ENCODE measurements at places on chromosomes 11 and 22.

GRCh38 chr11:19101796-19102520 lies 15.0 kb upstream of the ZDHHC13 start:
- DNase-seq: no peak

GRCh38 chr11:118290923-118291322 lies 13.6 kb upstream of the CD3E start:
- DNase-seq: no peak

DNA sequence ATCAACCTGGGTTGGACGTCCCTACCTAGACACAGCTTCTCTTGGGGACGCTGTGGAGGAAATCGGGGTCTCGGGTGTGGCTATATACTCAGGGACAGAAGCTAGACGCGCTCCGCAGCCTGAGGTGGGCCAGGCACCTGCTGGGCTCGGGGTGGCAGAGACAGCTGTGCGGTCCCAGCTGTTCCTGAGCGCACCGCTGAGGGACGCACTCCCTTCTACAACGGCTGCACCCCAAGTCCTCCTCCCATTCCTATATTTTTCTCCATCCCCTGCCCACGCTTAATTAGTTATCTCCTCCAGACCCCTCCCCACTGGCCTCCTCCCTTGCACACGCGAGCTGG lies 188 bp upstream of the MTNR1B start:
- no peak for DNase-seq

DNA sequence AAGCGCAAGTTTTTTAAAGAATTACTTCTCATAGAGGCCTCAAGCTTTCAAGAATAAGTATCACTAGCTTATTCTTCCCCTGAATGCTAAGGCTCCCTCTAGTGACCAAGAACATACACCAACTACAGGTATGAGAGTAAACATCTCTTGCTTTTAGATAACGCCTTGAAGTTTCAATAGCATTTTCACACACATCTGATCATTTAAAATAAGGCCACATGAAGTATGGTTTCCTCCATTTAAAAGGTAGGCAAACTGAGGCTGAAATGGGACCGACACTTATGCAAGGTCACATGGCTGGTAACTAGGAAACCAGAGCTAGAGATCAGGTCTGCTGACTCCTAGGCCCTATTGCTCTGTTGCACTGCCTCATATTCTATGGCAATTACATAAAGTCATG lies 66.5 kb downstream of the CCDC34 start:
- peak; percentile 52 for DNase-seq

DNA sequence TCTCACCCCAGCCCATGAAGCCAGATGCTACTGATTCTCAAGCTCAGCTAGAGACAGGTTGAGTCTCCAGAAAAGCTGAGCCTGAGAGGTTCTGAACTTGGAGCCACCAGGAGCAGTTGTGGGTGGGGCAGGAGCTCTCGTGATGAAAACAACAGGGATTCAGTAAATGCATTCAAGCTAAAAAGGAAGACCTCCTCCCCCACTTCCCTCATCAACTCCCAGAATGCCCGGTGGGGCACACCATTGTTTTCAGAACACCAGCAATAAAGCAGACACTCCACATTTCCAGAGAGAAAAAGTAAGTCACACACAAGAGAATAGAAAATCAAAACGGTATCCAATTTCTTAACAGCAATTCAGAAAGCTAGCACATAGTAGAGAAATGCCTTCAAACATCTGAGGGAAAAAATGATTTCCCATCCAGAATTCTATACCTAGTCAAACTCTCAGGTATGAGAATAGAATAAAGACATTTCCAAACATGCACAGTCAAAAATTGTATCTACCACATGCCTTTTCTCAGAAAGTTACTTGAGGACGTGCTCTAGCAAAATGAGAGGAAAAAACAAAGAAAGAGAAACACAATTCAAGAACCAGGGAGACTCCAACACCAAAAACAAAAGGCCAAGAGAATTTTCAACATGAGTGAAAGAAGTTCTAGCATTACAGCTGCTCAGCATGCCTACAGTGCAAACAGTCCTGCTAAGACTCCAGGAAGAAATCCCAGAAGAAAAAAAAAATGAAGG lies 56.8 kb downstream of the CDKN1C start:
- no peak for DNase-seq

- no peak for DNase-seq
These were observed 16.5 kb downstream of the SIAE start for GRCh38 chr11:124656774-124657630.

DNA sequence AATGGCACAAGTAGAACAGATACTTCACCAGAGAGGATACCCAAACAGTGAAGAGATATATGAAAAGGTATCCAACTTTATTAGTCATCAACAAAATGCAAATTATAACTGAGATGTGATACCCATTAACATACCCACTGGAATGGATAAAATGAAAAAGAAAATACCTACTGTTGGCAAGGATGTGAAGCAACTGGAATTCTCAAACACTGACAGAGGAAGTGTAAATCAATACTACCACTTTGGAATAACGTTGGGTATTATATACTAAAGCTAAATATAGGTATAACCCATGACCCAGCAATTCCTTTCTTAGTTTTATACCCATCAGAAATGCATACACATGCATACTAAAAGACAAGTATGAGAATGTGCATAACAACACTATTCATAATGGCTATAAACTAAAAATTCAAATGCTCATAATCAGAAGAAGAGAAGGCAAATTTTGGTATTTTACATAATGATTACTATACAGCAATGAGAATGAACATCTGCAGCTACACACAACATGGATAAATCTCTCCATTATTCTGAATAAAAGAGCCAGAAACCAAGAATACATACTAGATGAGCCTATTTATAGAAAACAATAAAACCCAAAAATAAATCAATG lies 80.6 kb downstream of the RPL27A start:
- peak; percentile 59 for DNase-seq

- no peak for DNase-seq
These were observed 33.4 kb upstream of the EIF3D start for GRCh38 chr22:36562261-36562835.

GRCh38 chr11:119155733-119156492 lies 7.1 kb downstream of the ABCG4 start:
- no peak for DNase-seq

DNA sequence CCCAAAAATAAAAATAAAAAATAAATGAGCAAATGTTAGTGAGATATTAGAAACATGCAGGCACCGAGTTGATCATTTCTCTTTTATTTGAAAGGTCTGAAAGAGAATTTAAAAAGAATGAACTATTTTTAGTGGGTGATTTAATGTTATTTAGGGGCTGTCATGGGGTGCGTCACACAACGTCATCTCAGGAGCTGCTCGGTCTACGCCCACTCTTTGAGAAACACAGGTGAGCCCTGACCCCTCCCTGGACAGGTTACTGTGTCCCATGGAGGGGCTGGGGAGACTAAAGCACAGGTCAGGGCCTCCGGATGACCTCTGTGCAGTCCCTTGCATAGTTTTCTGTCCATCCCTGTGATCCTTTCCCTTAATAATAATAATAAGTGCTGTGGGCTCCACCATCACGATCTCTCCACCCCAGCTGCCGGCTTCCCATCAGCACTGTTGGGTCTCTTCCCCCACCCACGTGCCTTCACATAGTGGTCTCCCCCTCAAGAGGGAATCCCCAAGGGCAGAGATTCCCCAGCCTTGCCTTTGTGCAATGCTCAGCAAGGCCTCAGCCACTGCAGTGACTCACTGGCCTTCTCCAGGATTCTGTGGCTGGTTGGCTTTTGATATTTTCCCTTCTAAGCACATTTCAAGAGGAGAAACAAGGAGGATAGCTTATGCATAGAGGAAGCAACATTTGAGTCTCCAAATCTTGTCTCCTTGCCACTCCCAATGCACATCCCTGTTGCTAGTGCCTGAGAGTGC lies 159.9 kb downstream of the TTC17 start:
- no peak for DNase-seq

DNA sequence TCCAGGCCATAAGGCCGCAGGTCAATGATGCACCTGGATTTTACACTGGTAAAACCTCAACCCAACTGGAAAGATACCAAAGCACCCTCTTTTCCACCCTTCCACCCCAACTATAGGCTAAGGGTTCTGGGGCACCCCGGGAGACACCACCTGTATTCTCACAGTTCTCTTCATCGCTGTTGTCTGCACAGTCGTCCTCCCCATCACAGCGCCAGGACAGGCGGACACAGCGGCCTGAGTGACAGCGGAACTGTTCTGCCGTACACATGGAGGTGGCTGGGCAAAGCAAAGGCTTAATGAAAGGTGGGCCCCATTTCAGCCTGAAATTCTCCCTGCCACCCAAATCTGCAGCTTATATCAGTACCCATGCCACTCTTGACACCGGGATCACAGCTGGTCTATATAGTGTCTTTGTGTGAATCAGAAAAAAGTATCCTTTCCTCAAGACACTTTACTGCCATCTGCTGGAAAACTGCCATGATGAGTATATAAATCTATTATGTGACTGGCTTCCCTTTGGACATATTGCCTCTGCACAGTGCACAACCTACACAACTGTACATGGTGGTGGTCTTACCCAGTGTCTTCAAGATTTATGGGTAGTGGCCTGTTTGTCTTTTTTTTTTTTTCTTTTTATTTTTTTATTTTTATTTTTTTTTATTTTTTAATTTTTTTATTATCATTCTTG lies 21.5 kb downstream of the LRP4 start:
- DNase-seq: peak; percentile 13

DNA sequence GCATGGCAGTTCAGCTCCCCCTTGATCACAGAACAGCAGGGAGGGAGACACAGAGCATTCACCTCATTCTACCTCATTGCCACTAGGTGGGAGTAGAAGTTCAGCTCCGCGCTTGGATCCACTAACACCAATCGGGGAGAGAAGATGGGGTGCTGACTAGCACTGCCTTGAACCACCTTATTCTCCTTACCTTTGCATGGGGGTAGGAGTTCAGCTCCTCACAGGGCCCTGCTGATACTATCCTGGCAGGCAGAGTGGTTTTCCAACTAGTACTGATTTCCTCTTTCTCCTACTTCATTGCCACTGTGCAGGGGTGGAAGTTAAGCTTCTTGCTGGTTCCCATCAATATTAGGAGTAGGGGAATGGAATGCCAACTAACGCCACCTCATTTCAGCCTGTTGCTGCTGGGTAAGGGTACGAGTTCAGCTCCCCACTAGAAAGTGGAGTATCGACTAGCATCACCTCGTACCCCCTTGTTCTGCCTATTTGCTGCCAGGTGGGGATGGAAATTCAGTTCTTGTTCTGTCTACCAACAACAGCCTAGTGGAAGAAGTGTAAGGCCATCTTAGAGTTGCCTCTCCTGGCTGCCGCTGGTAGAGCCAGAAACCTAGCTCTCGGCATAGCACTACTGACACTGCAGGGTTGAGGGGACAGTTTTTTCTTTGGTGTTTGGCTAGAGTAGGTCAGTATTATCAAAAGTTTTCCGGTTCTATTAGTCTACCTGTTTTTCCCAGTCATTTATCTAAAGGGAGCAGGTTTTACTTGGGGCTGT lies 550.9 kb upstream of the CCDC90B start:
- no peak for DNase-seq

- no peak for DNase-seq
These were observed 222.9 kb downstream of the BRD1 start for GRCh38 chr22:49604732-49605302.

DNA sequence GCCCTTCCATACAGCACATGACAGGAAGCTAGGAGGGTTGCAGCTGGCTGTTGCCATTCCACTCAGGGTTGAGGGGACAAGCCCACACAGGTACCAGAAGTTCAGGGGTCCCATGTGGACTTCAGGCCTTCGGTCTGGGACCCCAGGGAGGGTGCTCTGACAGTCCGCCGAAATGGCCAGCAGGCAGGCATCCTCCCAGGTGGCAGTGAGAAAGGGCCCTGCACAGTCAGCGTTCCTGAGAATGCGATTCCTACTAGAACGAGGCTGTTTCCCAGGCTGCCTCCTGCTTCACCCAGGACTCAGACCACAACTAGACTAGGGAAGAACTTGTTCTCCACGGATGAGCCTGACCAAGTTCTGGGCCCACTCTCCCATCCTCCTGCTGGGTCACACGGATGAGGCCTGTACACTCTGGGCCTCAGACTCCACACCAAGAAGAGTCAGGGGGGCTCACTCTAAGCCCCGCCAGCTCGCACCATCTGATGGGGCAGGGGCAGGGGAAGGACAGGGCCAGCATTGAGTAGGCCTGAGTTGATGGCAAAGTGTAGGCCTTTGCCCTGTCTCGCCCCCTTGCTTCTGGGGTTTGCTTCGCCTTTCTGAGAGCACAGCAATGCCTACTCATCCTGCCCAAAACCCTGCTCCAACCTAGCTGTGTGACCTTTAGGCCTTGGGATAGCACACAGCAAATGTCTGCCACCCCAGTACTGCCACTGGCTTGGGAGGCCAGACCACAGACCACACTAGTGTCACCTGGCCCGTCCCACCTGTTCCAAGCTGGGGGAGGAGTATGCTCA lies 14.0 kb downstream of the KCNQ1OT1 start:
- DNase-seq: no peak

DNA sequence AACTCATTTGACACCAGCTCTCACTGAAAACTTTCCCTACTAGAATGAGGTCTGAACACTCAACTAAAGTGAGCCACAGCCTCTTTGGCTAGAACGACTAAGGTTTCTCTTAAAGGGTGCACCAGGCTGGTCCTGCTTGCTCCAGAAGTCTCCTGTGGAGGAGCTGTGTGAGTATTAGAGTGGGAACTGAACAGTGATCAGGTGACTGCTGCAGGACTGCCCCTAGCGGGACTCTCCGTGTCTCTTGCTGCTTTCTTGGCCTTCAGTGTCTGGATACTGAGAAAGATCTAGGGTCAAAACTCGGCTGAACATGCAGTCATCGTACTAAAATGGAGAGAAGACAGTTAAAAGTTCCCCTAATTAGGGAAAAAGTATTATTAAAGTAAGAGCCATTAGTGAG lies 34.6 kb downstream of the FAM118A start:
- no peak for DNase-seq

DNA sequence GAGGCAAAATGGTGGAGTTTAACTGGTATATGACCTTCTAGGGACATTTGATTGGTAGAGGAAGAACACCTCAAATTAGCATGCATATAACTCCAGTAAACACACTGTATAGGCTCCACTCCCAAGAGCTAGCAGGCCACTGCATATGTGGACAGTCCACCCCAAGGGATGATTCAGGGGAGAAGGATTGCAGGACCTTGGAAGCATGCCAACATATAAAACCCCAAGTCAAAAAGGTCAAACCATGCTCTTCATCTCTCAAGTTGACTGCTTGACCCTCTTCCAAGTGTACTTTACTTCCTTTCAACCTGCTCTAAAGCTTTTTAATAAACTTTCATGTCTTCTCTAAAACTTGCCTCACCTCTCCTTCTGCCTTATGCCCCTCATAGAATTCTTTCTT lies 459.9 kb upstream of the CCDC179 start:
- no peak for DNase-seq

GRCh38 chr22:17172029-17172833 lies 13.2 kb upstream of the HDHD5 start:
- DNase-seq: no peak

GRCh38 chr22:43110927-43111623 lies 525 bp downstream of the BIK start:
- DNase-seq: no peak

DNA sequence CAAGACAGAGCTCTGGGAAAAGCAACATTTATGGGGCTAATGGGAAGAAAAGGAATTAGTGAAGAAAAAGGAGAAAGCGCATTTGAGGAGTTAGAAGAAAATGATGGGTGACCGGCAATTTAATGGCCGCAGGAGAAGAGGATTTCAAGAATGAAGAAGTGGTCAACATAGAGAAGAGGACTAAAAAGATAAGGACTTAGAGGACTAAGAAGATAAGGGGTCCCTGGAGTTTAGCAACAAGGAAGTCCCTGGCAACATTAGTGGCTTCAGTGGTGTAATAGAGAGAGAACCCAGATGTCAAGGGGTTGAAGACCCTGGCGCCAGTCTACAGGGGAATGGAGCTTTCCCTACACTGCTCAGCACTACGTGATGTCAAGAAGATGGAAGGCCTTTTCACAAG lies 32.3 kb downstream of the WEE1 start:
- no peak for DNase-seq

GRCh38 chr11:44651535-44652155 lies 75.1 kb upstream of the TSPAN18 start:
- DNase-seq: no peak

Data from fibroblast of gingiva (primary cell).